ENCODE measurements at places on chromosomes 4 and X.

GRCh38 chr4:75708218-75708691 is 16.1 kb upstream of the USO1 start:
- DNase-seq, result peak; percentile 26

- DNase-seq, result no peak
Measured at GRCh38 chrX:118418811-118419251, 72.9 kb downstream of the WDR44 start.

- no peak for DNase-seq
Measured at GRCh38 chr4:74112399-74113105, 13.6 kb upstream of the CXCL2 start.

DNA sequence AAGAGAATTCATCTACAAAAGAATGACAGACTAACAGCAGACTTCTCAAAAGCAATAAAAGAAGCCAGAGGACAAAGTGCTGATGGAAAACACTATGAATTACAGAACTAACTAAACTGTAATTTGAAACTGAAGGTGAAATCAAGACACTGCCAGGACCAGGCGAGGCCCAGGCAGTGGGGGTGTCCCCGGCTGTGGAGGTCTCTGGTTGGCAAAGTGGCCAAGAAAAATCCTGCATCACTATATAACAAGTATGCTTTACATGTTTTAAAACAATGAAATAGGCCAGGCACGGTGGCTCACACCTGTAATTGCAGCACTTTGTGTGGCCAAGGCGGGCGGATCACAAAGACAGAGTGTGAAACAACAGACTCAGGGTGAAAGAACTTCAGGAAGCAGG is 32.9 kb downstream of the CHM start:
- no peak for DNase-seq

DNA sequence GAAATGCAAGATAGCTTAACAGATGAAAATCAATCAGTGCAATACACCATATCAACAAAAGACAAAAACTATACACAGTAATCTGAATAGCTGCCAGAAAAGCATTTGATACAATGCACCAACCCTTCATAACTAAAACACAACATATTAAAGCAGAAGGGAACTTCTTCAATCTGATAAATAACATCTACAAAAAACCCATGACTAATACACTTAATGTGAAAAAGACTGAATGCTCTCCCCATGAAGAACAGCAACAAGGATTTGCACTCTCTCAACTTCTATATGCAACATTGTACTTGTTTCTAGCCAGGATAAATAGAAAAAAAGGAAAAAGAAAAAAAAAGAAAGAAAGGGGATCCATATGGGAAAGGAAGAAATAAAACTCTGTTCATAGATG is 139.7 kb downstream of the RBM47 start:
- no peak for DNase-seq

DNA sequence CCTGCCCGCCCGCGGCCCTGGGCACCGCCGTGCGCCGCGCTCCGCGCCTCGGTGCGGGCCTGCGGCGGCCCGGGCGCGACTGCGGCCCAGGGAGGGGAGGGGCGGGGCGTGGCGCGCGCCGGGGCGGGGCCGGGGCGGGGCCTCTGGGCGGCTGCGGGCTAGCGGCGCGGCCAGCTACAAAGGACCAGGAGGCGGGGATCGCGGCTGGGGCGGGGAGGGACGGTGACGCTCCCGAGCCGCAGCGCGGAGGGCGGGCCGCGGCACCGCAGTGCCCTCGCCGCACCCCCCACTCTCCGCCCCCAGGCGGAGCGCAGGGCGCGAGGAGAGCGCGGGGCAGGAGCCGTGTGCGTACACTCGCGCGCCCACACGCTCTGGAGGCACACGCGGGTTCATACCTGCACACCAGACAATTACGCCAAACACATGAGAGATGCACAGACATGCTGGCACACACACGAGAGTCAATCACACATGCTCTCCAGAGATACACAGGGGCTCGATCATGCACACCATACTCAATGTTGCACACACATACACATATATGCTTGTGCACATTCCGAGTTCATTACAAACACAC is at the start of gene CRMP1:
Gene CRMP1 (minus strand): TSS at position 83 of the 577 bp plus-strand sequence. CDS start 117 bp downstream, outside the sequence.
- DNase-seq, result no peak

- no peak for DNase-seq
Measured at GRCh38 chrX:52979568-52979967, 21.2 kb upstream of the FAM156A start.

DNA sequence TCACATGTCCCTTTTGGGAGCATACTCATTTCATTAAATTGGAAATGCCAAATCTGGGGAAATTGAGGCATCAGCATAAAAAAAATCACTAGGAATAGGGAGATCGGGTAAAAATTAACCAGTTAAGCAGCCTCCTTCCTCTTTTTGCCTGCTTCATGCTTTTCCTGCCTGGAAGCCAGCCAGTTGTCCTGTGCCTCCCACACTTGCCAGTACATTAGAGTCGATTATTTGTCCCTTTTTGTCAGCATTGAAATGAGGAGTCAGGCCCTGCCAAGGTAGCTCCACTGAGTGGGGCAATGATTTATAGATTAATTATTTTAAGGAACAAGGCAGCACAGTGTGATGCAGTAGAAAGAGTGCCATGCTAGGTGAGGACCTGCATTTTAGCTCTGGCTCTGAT is 55.3 kb downstream of the SH2D1A start:
- peak; percentile 21 for DNase-seq

DNA sequence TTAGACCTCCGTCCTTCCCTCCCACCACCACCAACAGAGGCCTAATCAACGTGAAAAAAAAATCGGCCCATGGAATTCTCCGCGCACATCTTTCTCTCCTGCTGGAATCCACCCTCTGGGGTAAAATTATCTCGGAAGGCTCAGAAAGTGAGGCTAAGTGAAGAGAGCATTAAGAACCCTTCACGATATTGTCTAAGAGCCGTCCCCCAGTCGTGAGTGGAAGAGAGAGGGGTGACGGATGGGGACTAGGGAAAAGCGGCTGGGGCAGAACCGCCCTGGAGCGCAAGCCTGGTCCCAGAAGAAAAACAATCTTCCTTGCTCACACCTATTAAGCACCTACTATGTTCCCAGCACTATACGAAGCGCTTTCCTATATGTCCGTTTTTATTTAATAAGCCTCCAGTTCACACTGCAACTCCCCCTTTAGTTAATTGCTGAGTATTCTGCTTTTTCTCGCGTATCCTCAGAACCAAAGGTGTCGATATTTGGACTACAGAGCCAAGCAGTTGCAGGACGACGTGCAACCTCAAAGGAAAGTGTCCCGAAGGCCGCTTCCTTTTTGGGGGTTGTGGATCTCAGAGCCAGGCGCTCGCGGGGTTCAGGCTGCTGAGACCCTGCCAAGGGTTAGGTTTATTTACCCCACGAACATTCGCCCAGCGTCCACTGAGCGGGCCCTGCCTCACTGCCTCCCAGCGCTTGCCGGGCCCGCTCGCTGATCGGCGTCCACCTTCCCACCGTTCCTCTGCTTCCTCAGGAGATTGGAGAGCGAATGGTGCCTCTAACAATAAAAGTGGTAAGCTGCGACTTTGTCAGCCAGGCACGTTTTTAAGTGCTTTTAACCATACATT is 889 bp downstream of the MGARP start:
- no peak for DNase-seq

GRCh38 chr4:125735102-125735501 is 420.3 kb downstream of the FAT4 start:
- DNase-seq, result no peak

DNA sequence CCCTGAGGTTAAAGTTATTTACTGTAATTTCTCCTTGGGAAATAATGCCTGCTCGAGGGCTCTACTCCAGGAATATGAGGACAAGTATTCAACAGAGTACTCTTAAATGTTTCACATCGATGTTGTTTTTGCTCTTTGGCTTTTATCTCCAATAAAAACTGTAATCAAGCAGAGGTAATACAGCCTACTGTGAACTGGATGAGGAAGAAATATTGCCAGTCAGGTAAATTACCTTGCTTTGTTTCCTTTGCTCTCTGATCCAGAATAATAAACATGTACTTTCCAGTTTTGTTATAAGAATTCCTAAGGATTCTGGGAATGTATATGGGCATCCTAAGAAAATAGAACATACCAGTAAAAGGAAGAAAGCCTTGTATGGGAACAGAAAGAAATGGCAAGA is 60.4 kb downstream of the FNIP2 start:
- DNase-seq, result no peak

DNA sequence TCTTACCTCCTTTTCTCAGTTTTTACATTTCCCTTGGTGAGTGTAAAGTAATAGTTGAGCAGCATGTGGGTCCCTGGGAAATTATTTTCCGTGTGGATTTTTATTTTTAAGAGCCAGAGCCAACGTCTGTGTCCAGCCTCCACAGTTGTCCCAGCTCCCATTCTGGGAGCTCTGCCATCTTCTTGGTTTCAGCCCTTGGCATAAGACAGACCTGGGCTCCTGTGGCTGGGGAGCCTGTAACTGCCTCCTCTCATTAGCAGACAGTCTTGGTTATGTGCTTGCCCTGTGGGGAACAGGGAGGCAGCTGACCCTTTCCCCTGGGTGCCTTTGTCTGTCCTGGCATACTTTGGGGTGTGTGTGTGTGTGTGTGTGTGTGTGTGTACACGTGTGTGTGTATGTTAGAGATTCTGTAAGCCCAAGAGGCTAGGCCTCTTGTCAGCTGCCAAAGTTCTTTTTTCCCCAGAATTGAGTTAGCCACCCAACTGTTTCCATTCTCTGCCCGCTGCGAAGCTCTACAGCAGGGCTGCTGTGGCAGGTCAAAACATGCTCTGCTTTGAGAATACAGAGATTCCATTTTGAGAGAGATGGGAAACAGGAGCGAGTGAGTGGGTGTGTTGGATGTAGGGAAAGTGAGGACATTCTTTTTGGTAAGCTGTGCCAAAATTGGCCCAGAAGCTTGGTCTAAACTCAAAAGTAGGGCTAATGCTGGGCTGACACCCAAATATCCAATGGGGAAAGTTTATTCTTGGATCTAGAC is 140.7 kb downstream of the TMEM164 start:
- DNase-seq, result no peak

- DNase-seq, result no peak
Measured at GRCh38 chr4:1176398-1177273, 4.3 kb upstream of the SPON2 start.
